IMR-90 (cell line): ENCODE measurements at places on chromosomes 3 and 15.

DNA sequence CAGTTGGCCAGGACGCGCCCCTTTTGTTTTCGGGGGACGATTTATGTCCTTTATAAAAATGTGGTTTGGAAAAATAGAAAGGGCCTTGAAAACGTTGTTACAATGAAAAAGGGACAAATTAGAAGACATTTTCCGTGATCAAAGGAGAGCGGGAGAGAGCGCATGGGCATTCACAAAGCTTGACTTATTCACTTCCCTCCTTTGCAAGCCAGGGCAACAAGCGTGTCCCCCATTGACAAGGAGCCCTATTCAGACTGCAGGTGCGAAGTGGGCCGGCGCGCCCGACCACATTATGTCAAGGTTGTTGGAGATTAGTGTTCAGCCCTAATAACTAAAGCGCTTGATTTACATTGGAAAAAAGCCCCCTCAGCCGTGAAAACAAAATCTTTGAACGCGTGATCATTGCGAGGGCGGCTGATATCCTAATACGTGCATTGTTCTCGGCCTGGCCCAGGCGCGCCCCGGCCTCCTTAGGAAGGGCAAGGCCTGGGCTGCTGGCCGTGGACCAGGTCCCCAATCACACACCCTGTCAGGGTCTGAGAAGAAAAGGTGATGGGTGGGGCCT, 25.9 kb downstream of the ZIC4 start:
- DNase-seq = no peak

DNA sequence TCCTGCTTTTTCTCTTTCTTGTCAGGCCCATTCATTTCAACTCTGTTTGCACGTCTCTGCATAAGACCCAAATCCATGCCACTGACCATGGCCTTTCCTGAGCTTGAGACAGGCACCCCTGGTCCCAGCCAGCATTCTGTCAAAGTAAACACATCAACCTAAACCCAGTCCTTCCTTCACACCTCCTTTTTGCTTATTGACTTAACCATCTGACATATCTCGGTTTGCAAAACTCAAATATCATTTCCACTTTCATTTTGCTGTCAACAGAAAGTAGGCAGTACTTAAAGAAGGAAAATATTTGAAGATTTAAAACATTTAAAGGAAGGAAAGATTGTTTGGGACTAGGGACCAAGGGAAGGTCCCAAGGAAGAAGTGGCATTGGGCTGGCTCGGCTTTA, 48.2 kb upstream of the KBTBD8 start:
- DNase-seq = no peak

DNA sequence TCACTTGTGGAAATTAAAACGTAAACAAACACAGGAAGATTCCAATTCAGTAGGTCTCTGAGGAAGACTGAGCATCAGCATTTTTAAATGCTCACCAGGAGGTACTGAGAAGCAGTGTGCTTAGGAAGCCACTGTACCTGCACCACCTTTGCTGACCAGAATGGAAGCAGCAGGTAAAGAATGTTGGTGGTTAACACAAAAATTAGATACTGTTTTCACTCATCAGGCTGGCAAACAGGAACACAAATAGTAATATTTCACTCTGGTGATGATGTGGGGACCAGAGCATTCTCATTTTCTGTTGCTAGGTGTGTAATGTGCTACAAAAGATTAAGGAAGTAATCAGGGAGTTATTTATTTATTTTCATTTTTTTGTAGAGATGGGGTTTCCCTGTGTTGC, 29.9 kb upstream of the GHSR start:
- no peak for DNase-seq

- DNase-seq = no peak
These were observed 140.7 kb downstream of the STAC start for GRCh38 chr3:36521007-36521379.

DNA sequence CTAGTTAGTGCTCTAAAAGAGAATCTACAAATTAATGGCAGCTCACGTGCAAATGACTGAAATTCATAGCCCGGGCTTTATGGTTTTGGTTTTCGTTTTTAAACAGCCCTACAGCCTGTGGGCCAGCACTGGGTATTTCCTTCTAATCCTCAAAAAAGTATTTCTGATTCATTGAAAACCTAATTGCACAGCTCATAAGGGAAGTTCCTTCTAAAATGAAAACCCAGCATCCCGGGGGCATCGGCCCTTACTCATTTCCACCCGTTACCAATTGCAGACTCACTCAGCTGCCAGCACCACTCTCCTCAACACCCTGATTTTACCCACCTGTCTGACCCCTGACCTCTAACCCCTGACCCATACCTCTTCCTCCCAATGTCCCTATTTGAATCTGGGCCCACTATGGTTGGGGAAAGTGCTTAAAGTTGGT, 59.5 kb upstream of the ZNF148 start:
- DNase-seq = no peak

- DNase-seq = no peak
These were observed 158.0 kb downstream of the FBLN2 start for GRCh38 chr3:13706886-13707285.

DNA sequence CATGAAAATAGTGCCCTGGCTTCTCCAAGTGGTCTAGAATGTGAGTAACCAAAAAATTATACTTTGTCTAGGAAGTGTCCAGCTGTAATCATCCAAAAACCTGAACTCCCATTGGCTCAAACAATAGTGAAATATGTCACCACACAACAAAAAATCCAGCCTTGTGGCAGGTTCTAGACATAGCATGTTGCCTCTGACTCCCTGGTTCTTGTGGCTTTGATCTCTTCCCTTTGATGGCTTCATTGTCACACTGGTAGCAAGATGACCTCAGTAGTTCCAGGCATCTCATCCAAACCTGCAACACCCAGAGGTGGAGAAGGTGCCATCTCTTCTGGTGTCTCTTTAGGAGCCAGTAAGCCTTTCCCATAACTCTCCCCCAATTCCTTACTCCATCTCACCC, 74.7 kb downstream of the CMSS1 start:
- DNase-seq = no peak

- no peak for DNase-seq
These were observed 226.4 kb downstream of the OPA1 start for GRCh38 chr3:193819117-193820010.

- no peak for DNase-seq
These were observed 37.4 kb upstream of the PRICKLE2 start for GRCh38 chr3:64262574-64263114.

DNA sequence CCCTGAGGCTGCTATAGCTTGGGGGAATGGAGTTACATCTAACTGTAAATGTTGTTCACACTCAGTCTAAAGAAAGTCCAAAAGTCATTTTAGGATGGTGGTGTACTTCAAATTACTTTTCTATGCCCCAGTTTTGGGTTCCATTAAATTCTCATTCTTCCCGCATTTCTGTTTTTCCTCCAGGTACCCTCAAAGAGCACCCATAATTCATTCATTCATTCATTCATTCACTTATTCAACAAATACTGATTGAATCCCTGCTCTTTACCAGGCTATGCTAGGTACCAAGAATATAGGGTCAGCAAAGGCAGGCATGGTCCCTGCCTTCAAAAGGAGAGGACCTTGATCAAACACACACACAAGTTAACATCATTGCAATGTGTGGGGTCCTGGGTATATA, 76.1 kb downstream of the CCNL1 start:
- DNase-seq = no peak

GRCh38 chr3:29463304-29463703, 182.4 kb downstream of the RBMS3 start:
- no peak for DNase-seq

GRCh38 chr3:149628957-149629670, 28.7 kb downstream of the WWTR1 start:
- peak; percentile 59 for DNase-seq

DNA sequence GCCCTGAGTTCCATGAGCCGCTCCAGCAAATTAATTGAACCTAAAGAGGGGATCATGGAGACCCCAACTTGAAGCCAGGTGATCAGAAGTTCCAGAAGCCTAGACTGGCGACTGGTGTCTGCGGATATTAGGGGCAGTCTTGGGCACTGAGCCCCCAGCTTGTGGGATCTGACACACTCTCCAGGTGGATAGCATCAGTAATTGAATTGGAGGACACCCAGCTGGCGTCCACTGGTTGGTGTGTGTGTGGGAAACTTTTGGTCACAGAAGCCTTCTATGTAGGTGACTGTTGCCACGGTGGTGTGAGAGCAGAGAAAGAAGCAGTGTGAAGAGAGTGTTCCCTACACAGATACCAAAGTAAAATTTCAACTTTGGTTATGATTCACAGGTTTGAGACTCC, 106.0 kb upstream of the ADPGK start:
- no peak for DNase-seq

GRCh38 chr3:159887168-159887567, 101.5 kb upstream of the IL12A start:
- DNase-seq = no peak

DNA sequence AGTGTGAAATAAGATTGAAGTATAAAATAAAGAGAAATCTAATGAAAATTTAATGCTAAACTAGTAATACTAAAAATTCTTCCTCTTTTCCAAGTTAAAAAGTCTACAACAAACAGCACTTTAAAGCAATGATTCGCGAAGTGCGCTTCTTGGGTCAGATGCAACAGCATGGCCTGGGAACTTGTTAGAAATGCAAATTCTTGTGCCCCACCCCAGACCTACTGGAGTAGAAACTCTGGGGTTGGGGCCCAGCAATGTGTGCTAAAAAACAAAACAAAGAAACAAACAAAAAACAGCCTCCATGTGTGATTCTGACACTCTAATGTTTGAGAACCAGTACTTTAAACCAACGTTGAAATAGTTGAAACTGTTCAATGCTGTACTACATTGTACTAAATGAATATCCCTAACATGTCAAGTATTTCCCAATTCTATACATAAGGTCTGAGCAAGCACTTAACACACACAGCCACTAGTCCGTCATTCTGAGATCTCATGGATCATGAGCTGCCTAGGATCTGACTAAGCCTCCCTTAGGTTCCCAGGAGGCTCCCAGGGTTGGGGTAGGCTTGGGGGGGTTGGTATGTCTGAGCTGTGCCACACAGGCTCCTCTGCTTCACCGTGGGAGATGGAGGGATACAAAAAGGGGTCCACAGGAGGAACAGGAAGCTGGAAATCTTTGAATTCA, 6.1 kb downstream of the RASGRP1 start:
- DNase-seq = peak; percentile 80

DNA sequence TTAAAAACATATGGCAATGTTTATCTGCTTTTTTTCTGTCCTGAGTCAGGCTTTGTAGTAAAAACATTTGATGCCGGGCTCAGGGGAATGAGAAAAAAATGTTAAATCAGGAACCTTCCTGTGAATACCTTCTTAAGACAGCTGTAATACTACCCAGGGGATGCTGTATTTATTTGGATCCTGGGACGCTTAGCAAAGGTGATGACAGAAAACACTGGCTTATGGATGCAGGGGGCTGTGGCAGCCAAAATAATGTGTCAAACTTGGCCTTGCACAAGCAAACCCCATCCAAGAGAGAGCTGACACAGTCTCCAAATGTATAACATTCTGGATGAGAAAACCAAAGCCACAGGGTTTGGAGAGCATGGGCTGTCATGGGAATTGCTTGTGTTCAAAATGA, 438.2 kb upstream of the PROK2 start:
- DNase-seq = no peak

- DNase-seq = peak; percentile 21
These were observed 519 bp downstream of the ABHD6 start for GRCh38 chr3:58237941-58238681.

DNA sequence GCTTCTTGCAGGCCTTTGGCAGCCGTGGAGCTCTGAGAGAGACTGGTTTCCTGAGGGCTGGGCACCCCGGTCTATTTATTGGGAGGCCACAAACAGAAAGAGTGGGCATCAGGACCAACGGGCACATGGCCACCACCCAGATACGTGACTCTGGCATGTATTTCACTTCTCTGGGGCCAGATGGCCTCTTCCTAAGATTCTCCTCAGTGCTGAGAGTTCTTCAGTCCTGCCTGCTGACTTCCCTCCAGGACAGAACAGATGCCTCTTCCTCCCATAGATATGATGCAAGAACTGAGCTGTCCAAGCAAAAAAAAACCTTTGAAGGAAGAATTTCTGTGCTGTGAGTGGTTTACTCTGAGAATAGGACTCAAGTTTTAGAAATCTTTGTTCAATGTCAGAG, 107.7 kb downstream of the IGF2BP2 start:
- DNase-seq = peak; percentile 93

GRCh38 chr3:134136604-134137003, 106.9 kb upstream of the SLCO2A1 start:
- DNase-seq = no peak

DNA sequence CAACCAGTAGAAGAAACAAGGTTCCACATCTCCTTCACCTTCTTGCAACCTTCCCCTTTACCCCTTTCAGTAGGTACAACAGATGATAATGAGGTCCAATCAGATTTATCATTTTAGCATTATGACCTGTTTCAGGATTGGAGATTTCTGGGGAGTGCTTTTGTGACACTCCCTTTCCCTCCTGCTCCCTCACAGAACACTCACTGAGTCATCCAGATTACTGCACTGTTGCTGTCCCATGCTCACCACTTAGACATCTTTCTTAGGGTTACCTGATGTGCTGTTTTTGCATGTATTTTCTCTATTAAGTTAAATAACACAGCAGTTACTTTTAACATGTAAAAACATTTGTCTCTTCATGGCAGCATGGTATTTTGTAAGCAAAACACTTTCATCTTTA, 118.5 kb downstream of the MFSD1 start:
- DNase-seq = no peak

DNA sequence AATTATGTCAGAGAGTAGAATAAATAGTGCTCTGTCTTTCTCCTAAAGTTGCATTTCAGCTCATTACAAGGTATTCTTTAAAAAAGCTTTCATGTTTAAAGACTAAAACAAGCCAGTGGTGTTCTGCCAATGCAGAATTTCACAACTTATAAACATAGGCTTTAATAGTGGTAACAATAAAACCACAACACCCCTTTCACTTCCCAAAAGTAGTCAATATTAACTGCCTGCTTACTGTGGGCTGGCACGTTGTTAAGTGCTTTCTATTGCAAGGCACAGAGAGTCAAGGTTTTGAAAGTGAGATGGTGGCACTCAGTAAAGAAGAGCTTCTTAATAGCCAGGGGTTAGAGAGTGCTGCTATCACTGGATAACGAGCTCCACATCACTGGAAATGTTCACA, 8.4 kb upstream of the RTP1 start:
- peak; percentile 49 for DNase-seq

DNA sequence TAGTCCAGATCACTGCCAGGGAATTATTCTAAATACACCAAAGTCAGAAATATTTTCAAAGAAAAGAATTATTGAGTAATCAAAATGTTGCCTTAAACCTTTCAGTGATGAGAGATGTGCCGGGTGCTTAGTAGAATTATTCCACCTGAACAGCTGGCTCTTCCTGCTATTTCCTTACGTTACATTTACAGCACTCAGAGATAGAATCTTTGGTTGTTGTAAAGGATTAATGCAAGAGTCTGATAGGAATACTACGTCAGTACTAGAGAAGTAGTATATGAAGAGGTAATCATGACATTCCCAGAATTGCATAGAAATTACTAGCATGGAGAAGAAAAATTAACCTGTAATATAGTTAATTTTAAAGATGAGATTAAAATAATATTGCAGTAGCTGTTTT, 50.9 kb upstream of the ZDHHC23 start:
- no peak for DNase-seq

- no peak for DNase-seq
These were observed 152.8 kb downstream of the CHDH start for GRCh38 chr3:53693451-53693850.

- no peak for DNase-seq
These were observed 104.1 kb downstream of the STT3B start for GRCh38 chr3:31636694-31637442.
